Foreskin fibroblast (primary cell): ENCODE measurements at places on chromosomes 2 and 18.
A peak's percentile ranks its signal among the peaks of the same experiment; 100 is the strongest.

- no peak for DNase-seq
These were observed 72.0 kb downstream of the GALNT1 start for GRCh38 chr18:35653392-35654135.

GRCh38 chr2:116948258-116948657 is 866.2 kb upstream of the DDX18 start:
- DNase-seq, result no peak

GRCh38 chr2:30113617-30114293 is 33.1 kb upstream of the YPEL5 start:
- peak; percentile 90 for DNase-seq

- no peak for DNase-seq
These were observed 754.0 kb upstream of the SOX11 start for GRCh38 chr2:4938206-4938605.

DNA sequence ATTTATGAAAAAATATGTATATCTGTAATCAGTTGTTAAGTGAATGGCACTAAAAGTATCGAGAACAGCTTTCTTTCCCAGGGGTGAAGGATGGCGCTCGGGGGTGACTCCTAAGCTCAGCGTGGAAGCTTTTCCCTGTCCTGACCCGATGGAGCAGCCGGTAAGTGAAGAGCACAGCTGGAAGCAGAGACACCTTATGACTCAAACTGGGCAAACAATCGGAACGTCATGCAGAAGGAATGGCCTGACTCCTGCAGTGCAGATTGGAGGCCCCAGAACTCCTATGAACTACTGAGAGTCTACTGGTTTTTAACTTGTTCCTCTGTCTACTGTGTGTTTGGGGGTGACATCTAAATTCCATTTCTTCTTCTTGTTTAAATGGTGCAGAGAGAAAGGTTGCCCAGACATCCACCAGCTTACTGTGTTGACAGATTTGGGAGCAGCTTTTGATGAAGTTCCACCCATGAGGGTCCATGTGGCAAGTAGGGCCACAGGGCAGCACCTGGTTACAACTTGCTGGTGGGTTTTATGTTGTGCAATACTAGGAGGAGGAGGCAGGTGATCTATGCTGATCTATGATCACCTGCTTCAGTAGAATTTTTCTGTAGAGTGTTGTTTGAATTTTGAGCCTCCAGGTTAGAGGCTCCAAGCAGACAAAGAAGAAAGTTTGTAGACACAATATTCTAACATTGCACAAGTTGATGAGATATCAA is 52.8 kb upstream of the TMEM182 start:
- DNase-seq, result peak; percentile 18

- DNase-seq, result peak; percentile 35
These were observed 256.8 kb downstream of the RNF152 start for GRCh38 chr18:61635901-61636528.

GRCh38 chr2:226059961-226060627 is 660.6 kb downstream of the NYAP2 start:
- DNase-seq, result no peak

GRCh38 chr18:7609617-7610016 is 42.5 kb downstream of the PTPRM start:
- no peak for DNase-seq

DNA sequence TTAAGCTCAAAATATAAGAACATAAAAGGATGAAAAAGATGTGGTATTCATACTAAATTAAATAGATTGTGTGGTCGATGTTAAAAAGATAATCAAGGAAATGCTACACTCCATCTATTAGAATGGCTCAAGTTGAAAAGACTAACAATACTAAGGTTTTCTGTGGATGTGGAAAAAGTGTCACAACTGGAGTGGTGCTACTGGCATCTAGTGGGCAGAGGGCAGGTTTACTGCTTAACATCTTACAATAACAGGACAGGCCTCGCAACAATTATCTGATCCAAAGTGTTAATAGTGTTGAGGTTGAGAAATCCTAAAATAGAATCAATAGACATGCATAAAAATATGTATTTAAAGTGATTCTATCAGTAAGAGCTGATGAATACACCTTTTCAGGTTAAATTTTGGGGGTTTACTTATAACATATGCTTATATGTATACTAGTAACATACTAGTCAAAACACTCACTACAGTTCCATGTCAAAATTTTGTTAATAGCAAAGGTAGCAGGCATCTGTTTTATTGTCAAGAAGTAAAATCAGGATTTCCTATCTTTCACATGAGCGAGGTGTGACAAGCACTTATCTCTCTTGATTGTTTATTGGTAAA is 91.5 kb upstream of the TMEFF2 start:
- peak; percentile 37 for DNase-seq

GRCh38 chr2:104976603-104977120 is 61.2 kb upstream of the MRPS9 start:
- DNase-seq, result no peak

DNA sequence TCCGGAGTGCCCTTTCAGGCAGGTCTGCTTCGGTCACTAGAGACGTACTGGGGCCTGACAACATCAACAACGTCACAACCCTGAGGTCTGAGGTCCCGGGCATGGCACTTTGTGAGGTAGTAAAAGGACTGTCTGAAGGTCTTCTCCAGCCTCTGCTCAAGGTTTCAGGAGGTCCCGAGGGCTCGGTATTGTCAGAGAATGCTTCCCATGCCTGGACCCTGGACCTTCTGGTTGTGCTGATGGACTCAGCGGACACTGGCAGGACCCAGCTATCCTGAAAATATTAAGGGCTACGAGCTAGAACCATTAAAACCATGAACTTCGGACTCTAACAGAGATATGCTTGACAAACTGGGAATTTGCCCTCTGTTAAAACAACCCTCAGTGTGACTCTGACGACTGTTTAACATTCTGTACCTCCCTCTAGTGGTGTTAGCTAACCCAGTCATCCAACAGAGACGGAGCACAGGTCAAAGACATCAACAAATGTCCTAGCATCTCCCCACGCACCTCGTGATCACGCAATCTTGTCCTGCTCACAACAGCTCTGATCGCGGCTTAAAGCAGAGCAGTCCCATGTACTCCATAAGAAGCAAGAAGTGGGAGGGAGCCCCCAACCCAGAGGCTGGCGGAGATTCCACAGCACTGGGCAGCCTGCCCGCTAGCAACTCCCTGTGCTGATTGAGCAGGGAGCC is 96.5 kb downstream of the CCDC93 start:
- peak; percentile 28 for DNase-seq

- peak; percentile 97 for DNase-seq
These were observed 117.1 kb upstream of the SERTAD2 start for GRCh38 chr2:64770781-64771334.

GRCh38 chr2:32691678-32692077 is 63.8 kb downstream of the TTC27 start:
- no peak for DNase-seq

GRCh38 chr18:11183637-11184036 is 34.3 kb upstream of the PIEZO2 start:
- DNase-seq, result no peak

- DNase-seq, result peak; percentile 24
These were observed 135.2 kb downstream of the RDH14 start for GRCh38 chr2:18425210-18425703.

GRCh38 chr18:58476516-58477256 is 152.2 kb downstream of the ALPK2 start:
- DNase-seq, result no peak

DNA sequence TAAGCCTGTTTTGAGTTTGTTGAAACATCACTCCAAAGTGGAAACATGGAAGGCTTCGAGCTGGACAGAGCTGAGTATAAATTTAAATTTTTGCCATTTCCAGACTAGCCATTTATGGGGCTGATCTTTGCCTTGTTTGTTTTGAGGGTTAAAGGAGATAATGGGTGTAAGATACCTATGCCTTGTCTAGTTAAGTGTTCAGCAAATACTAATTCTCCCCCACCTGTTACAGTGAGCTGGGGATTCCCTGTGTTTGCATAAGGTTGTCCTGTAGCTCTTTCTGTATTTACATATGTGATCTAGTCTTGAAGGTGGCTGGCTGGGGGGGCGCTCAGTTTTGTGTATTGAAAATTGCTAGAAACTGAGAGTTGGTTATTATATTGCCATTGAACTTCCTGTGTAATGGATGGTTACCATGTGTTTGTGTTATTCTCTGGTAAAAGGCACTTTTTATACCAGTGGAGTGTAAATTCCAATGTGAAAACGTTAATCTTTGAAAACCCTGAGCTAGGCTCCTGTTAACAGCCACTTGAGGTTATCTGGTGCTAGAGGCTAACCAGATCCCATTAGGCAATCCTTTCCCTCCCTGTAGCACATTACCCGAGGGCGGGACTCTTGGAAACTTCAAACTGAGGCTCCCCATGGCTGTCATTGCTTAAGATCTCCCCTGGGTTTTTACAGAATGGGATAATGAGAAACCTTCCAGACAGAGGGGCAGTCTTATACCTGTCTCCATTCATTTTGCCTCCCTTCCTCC is 26.7 kb downstream of the TANC1 start:
- DNase-seq, result no peak

GRCh38 chr2:36433311-36434217 is 78.0 kb downstream of the CRIM1 start:
- no peak for DNase-seq

GRCh38 chr2:96739076-96739632 is 710 bp downstream of the LMAN2L start:
- DNase-seq, result no peak

DNA sequence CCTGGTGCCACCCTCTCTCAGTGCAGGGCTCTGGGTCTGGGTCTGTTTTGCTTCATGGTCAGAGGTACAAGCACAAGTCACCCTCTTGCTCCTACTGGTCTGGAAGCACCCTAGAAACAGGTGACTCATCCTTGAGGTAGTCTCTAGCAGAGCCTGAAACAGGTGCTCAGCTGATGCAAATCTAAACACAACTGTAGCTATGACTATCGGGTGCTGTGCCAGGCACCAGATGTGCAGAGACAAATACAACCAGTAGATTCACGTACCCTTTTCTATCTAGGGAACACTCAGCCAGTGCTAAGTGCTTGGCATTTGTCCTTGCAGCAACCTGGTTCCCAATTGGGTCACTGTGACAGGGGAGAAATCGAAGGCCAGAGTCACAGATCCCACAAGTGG is 140.9 kb upstream of the MYCN start:
- no peak for DNase-seq

DNA sequence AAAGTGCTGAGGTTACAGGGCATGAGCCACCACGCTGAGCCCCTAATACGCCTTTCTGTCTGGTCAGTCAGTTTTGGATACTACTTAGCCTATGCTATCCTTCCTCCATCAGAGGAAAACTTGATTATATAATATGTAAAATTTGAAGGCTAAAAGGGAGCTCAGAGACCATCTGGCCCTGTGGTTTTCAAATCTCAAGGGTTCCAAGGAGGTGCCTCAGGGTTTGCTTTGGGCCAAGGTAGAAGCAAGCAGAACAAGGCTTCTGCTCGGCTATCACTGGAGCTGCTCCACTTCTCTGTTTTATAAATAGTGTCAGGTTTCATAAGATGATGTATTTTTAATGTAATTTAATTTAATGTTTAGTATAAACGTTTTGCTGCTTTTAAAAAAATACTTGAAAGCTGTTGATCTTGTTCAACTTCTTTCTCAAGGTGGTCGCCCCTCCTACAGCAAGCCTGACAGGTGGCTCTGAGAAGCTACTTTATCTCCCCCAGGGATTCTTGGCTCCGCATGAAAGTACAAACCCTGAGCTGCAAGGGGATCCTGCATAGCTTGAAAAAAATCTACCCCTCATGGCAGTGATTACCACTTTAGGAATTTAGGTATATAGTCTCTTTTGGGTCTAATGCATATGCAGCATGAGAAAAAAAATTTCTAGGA is 290.3 kb downstream of the CNTNAP5 start:
- no peak for DNase-seq

GRCh38 chr2:112314856-112315255 is 39.5 kb downstream of the ZC3H6 start:
- no peak for DNase-seq

GRCh38 chr2:186455613-186456012 is 30.4 kb upstream of the ZC3H15 start:
- no peak for DNase-seq

- DNase-seq, result no peak
These were observed 16.8 kb upstream of the BOK start for GRCh38 chr2:241541564-241542277.

DNA sequence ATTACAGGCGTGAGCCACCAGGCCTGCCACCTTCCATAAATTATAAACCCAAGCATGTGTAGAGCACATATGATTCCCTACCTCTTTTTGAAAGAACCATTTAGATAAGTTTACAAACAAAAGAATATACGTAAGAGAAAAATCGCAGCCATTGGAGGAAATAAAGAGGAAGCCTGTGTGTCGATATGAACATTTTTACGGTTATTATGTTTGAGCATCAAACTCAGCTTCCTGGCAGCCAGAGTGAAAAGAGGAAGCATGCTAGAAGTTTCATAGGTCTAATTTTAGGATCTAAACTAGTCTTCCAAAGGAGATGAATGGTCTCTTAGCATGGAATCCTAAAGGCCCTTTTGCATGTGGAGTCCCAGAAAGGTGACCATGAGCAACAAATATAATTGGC is 104.3 kb downstream of the PLB1 start:
- DNase-seq, result no peak

DNA sequence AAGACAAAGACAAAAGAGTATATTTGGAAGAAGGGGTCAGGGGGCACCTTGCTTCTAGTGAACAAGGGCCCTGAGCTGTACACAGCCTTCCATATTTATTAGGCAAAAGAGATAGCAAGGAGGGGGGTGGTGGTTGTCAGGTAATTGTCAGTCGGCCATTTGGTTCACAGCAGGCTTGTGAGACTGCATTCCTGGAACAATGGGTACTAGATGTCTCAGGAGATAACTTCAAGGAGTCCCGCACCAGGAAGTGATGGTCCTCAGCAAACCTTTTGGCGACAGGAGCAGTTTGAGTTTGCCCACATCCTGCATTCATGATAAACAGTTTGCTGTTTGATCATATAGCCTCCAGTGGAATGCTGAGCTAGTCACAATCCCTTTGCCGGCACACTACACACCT is 376.4 kb upstream of the RAB12 start:
- DNase-seq, result no peak

- DNase-seq, result no peak
These were observed 30.9 kb downstream of the TFPI start for GRCh38 chr2:187523325-187523724.

DNA sequence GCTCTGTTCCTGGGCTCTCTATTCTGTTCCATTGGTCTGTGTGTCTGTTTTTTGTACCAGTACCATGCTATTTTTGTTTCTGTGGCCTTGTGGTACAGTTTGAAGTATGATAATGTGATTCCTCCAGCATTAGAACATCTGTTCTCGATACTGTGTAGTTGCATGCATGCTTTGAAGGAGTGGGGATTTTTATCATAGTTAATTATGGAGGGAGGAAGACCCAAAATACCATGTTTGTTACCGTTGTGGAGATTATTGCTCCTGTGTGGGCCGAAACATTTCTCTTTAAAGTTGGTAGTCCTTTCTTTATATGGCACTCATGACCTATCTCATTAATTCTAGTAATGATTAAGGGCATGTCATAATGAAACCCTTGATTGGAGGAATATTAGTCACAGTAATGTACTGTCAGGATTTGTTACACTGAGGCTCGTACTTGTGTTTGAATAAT is 87.6 kb downstream of the TTC27 start:
- DNase-seq, result peak; percentile 44
